ENCODE measurements at places on chromosomes 5 and 9.

GRCh38 chr5:111859533-111860270 lies 102.7 kb upstream of the NREP start:
- no peak for DNase-seq

GRCh38 chr5:127029581-127030258 lies 638 bp downstream of the MARCHF3 start:
- peak; percentile 89 for DNase-seq

GRCh38 chr9:119523508-119523907 lies 154.3 kb upstream of the BRINP1 start:
- DNase-seq, result no peak

DNA sequence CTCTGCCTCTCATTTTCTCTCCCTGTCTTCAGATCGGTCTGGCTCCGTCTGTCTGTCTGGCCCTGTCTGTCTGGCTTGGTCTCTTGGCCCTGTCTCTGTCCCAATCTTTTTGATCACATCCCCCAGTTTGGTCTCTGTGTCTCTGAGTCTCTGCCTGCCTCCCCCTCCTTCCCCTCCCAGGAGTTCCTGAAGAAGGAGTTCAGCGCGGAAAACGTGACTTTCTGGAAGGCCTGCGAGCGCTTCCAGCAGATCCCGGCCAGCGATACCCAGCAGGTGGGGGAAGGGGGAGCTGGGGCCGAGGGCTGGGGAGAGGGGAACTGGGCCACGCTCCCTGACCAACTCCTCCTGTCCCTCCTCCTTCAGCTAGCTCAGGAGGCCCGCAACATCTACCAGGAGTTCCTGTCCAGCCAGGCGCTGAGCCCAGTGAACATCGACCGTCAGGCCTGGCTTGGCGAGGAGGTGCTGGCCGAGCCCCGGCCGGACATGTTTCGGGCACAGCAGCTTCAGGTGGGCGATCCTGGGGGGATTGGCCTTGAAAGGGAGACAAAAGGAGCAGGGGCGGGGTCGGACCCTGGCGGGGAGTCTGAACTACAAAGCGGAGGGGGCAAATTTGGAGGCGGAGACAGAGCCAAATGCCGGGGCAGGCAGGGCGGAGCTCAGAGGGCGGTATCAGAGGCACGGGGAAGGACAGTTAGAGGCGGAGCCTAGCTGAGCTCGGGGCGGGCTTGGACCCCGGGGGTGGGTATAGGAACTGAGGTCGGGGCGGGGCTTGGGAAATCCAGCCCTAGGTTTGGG lies 9.0 kb downstream of the RGS14 start:
- peak; percentile 83 for DNase-seq

DNA sequence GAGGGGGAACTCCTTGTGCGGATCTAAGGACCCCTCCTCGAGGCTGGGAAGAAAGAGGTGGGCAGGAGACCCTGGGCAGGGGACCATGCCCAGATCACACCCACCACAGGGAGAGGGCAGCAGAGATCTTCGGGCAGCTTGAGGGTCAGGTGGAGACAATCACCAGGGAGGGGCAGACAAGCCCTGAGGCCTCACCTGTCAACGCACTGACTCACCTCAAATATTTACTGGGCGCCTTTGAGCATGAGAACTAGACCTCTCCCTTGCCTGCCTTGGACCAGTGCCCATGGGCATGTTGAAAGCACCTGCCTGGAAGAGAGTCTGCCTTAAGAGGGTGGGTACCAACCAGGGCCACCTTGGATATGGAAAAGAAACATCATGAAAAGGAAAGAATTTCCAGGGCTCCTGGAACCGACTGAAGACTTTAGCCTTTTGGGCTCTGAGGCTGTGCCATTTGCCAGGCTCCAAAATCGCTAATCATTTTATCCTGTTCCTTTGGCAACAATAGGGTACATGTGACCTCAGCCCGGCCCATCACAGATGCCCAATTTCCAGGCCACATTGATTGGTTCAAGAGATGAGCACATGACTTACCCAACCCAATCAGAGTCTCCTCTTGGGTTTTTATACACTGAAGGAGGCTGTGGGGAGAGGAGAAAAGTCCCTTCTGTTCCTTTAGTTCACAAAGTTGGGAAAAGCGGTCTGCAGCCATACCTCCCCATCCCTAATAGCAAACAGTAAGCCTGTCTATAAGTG lies 10.4 kb upstream of the SPINK4 start:
- no peak for DNase-seq

GRCh38 chr9:127489471-127490115 lies 38.3 kb downstream of the LRSAM1 start:
- DNase-seq, result no peak

- DNase-seq, result no peak
Measured at GRCh38 chr9:86178503-86178902, 79.1 kb upstream of the GOLM1 start.

GRCh38 chr9:36967997-36968396 lies 66.1 kb downstream of the PAX5 start:
- DNase-seq, result no peak

GRCh38 chr5:170640731-170641588 lies 137.1 kb downstream of the KCNIP1 start:
- no peak for DNase-seq

GRCh38 chr5:103211576-103212561 lies 46.7 kb upstream of the MACIR start:
- peak; percentile 49 for DNase-seq

DNA sequence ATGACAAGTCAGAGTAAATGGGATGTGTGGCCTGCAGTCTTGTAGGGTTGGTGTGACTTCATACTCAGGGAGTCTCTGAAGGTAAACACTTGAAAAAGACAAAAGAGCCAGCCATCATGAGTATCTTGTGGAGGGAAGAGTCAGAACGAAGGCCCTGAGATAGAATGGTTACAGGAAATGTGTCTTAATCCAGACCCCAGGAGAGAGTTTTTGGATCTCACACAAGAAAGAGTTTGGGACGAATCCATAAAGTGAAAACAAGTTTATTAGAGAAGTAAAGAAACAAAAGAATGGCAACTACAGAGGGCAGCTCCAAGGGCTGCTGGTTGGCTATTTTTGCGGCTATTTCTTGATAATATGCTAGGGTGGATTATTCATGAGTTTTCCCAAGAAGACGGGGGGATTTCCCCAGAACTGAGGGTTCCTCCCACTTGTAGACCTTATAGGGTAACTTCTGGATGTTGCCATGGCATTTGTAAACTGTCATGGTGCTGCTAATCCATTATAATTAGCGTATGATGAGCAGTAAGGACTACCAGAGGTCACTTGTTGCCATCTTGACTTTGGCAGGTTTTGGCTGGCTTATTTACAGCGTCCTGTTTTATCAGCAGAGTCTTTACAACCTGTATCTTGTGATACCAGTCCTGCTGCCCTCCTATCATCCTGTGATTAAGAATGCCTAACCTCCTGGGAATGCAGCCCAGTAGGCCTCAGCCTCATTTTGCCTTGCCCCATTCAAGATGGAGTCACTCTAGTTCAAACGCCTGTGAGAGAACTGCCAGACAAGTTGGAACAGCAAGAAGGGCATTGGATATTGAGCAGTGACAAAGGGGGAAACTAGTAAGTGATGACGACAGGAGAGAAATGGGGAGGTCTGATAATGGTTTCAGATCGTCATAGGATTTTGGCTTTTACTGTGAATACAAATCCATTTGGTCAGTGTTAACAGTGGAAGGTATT lies 34.0 kb downstream of the MTRR start:
- no peak for DNase-seq

All from dermis blood vessel endothelial cell (primary cell).